ENCODE measurements at places on chromosomes 12 and 14.

DNA sequence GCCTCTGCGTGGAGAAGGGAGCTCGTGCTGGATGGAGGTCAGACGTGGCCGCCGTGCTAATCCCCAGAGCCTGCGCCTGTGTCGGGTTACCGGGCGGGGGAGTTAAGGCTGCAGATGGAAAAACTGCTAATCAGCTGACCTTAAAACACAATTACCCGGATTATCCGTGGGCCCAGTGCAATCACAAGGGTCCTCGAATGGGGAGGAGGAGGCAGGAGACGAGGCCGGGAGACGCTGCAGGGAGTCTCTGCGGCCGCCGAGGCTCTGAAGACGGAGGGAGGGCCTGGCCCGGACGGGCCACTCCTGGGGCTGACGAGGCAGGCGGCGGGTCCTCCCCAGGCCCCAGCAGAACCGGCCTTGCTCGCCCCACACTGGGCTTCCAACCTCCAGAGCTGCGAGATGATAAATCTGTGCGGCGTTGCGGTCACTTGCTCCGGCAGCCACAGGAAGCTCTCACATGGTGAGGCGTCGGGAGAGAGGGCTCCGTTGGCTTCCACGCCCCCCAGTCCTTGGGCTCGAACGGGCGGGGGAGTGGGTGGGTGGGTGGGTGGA lies 32.9 kb upstream of the FBRSL1 start:
- no peak for DNase-seq

- no peak for DNase-seq
Measured at GRCh38 chr12:11901701-11902524, 168.8 kb upstream of the BCL2L14 start.

DNA sequence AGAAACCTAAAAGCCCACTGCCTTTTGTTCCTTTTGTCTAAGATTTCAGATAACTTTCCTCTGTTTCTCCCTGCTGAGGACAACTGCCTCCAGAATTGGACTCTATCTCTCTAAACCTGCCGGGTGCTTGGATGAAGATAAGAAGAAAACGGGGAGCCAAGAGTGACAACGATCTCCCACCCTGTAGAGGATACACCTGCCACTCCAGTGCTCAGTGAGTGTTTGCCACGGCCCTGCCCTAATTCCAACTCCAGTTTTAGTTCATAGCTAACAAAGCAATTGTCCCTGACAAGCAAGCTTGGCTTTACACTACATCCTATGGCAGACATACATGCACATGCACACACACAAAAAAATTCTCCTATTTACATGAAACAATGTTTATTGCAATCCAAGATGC lies 39.3 kb downstream of the EPS8 start:
- DNase-seq: no peak

DNA sequence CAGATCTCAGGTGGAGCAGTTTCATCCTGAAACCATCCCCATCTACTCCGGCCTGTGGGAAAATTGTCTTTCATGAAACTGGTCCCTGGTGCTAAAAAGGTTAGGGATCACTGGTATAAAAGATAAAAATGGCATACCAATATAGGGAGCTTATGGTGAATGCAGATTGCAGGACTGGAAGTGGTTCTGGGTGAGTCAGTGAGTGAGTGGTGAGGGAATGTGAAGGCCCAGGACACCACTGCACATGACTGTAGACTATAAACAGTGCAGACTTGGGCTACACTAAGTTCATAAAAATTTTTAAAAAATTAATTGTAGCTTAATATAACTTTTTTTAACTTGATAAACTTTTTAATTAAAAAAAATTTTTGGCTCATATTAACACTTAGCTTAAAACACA lies 67.0 kb upstream of the RD3L start:
- no peak for DNase-seq

GRCh38 chr14:55131370-55132137 lies 2.5 kb downstream of the LGALS3 start:
- DNase-seq: no peak

- DNase-seq: no peak
Measured at GRCh38 chr14:21735200-21735599, 61.6 kb upstream of the OR4E1 start.

DNA sequence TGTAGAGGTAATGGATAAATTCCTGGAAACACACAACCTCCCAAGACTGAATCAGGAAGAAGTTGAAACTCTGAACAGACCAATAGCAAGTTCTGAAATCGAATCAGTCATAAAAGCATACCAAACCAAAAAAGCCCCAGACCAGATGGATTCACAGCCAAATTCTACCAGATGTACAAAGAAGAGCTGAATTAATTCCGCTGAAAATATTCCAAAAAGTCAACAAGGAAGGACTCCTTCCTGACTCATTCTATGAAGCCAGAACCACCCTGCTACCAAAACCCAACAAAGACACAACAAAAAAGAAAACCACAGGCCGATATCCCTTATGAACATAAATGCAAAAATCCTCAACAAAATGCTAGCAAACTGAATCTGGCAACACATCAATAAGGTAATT lies 81.5 kb downstream of the SLC38A4 start:
- no peak for DNase-seq

DNA sequence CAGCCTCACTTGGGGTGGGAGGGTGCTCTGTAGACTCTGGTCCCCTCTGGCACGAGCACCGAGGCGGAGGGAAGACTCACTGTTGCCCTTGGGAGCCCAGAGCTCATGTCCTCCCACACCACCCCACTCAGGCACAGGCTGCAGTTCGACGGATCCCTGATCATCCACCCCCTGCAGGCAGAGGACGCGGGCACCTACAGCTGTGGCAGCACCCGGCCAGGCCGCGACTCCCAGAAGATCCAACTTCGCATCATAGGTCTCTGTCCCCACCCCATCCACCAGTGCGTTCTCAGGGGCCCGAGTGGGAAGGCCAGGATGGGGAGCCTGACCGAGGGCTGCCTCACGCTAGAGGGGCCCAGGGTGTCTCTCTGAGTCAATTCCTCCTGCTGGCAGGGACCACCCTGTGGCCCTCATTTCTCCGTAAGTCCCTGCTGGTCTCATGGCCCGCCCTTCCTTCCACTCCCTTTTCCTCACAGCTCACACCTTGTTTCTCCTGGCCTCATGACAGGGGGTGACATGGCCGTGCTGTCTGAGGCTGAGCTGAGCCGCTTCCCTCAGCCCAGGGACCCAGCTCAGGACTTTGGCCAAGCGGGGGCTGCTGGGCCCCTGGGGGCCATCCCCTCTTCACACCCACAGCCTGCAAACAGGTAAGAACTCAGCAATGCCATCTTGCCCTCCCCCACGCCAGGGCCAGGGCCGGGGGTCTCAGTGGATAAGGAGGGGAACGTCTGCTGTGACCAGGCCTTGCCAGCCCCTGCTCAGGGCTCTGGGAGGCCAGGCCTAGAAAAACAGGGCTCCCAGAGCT lies 27.0 kb downstream of the PAPLN start:
- no peak for DNase-seq

DNA sequence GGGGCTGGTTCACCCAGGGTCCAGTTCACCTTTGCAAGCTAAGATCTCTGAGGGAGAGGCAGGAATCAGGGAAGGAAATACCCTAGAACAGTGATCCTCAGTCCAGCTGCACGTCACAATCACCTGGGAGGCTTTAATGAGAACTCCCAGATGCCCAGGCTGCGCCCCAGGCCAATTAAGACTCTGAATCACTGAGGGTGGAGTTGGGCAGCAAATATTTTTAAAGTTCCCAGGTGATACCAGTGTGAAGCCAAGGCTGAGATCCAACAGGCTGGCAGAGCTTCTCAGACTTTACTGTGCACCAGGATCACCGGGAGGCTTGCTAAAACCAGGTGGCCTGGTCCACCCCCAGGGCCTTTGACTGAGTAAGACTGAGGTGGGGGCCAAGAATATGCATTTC lies 23.8 kb downstream of the MYL2 start:
- no peak for DNase-seq

- DNase-seq: no peak
Measured at GRCh38 chr12:107306141-107306659, 212.9 kb upstream of the CRY1 start.

DNA sequence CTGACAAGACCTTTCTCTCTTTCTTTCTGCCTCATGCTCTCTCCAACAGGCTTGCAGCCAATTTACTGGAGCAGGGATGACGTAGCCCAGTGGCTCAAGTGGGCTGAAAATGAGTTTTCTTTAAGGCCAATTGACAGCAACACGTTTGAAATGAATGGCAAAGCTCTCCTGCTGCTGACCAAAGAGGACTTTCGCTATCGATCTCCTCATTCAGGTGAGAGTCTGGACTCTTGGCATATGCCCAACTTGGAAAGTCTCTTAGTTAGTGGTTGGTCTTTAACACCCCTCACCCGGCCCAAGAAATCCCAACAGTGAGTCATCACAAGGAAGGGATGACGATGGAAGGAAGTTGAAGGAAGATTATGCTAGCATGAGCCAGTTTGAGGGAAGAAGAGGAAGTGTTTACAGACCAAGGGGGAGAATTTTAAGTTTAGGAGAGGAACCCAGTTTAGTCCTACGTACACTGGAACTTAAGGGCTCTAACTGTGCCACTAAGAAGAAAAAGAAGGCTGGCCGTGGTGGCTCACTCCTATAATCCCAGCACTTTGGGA lies 189.7 kb downstream of the ETV6 start:
- no peak for DNase-seq

GRCh38 chr12:42469355-42470175 lies 120.0 kb downstream of the PRICKLE1 start:
- no peak for DNase-seq
